Activated CD4-positive, alpha-beta T cell treated with anti-CD3 and anti-CD28 coated beads, Interleukin-2, amount 50 U/mL, for 48 hours (primary cell): ENCODE measurements at places on chromosomes 16 and 17.

GRCh38 chr17:31390748-31391495, 553 bp upstream of the RAB11FIP4 start:
- peak; percentile 11 for DNase-seq

- DNase-seq, result peak; percentile 36
Observed at GRCh38 chr17:35879773-35880654, at the start of gene CCL5. CCL5 (minus strand) TSS chr17:35880360.

GRCh38 chr17:43809121-43809520, 23.8 kb downstream of the MPP3 start:
- no peak for DNase-seq

- DNase-seq, result no peak
Observed at GRCh38 chr16:81238296-81239011, at the start of gene BCO1. BCO1 (plus strand) TSS chr16:81238689; CDS start chr16:81238909, 220 bp downstream.

- DNase-seq, result no peak
Observed at GRCh38 chr17:40487371-40488020, 13.9 kb downstream of the TNS4 start.

- no peak for DNase-seq
Observed at GRCh38 chr17:57366558-57367351, 110.4 kb downstream of the MSI2 start.

DNA sequence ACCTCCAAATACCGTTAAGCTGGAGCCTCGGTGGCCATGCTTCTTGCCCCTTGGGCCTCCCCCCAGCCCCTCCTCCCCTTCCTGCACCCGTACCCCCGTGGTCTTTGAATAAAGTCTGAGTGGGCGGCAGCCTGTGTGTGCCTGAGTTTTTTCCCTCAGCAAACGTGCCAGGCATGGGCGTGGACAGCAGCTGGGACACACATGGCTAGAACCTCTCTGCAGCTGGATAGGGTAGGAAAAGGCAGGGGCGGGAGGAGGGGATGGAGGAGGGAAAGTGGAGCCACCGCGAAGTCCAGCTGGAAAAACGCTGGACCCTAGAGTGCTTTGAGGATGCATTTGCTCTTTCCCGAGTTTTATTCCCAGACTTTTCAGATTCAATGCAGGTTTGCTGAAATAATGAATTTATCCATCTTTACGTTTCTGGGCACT, 928 bp downstream of the HBA1 start:
- no peak for DNase-seq

GRCh38 chr17:54608634-54609155, 292.0 kb upstream of the TOM1L1 start:
- no peak for DNase-seq

DNA sequence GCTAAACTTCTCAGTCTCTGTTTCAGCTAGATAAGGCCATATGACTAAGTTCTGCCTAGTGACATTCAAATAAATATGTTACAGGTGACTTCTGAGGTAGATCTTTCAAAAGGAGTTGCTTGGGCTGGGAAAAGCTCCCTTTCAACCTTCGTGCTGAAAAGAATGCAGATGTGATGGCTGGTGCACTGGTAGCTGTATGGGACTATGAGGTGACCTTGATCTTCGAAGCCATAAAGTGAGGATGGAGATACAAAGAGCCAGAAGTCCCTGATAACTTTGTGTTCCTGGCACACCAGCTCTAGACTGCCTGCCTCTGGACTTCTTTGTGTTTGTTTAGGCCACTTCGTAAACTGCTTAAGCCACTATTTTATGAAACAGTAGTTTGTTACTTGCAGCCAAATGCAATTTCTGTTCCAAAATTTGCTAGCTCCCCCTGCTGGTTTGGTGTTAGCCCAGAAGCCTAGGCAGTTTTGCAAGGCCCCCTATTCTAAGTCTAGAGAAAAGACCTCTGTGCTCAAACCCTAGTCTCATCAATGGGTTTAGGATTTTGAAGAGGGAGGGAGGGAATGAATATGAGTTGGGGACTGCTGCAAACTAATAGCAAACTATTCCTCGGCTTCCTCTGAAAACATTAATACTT, 23.3 kb upstream of the ERCC4 start:
- no peak for DNase-seq

DNA sequence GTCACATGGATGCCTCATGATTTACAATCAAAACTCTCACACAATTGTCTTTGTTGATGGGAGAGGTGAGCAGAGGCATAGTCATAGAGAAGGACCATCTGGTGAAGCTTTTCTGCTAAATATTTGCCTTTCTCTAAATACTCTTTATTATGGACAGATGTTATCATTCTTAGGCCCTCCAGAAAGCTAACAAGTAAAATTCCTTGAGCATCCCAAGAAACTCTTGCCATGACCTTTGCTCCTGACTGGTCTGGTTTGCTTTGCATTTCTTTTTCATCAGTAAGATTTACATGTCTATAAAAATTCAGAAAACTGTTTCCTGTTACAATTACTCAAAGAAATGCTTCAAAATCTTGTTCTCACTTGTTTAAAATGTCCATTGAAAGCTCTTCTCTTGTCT, 1336.6 kb upstream of the CDH8 start:
- no peak for DNase-seq

- DNase-seq, result no peak
Observed at GRCh38 chr16:12420661-12421209, 383.0 kb downstream of the CPPED1 start.

DNA sequence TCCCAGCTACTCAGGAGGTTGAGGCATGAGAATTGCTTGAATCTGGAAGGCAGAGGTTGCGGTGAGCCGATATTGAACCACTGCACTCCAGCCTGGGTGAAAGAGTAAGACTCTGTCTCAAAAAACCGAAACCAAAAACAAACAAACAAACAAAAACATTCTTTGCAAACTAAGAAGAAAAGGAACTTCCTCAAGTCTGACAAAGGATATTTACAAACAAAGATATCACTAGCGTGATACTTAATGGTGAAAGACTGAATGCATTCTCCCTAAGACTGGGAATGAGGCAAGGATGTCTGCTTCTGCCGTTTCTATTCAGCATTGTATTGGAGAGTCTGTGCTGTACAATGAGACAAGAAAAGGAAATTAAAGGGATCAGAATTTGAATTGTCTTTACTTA, 10.5 kb upstream of the MPO start:
- DNase-seq, result no peak

- peak; percentile 29 for DNase-seq
Observed at GRCh38 chr16:57235128-57236021, 9.7 kb upstream of the ARL2BP start.

- DNase-seq, result no peak
Observed at GRCh38 chr16:84461029-84461412, 43.4 kb downstream of the MEAK7 start.

DNA sequence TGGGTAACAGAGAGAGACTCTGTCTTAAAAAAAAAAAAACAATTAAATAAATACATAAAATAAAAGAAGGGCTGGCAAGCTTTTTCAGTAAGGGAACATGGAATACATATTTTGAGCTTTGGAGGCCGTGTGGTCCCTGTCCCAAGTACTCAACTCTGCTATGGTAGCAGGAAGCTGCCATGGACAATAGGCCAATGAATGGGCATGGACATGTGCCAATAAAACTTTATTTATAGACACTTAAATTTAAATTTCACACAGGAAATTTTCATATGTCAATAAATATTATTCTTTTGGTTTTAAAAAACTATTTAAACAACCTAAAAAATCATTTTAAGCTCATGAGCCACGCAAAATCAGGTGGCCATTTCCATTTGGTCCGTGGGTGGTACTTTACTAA, 3.8 kb downstream of the OTOA start:
- no peak for DNase-seq

DNA sequence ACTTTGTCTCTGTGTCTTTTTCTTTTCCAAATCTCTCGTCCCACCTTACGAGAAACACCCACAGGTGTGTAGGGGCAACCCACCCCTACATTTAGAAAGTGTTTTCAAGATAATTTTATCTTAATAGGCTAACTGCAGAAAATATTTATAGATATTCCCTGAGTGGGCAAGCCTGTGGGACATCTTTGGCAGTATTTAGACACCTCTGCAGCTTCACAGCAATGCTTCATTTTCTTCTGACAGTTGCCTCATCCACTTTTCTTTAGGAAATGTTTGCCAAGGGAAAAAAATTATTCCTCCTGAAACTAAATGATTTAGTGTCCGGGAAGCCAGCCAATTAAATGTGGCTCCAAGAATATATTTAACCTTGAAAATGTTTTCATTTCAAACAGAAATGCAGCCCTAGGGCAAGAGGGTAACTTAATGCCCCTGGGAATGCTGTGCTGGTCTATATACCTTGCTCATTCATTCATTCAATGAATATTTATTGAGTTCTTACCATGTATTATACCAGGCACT, 290.4 kb downstream of the ABCC12 start:
- DNase-seq, result no peak

DNA sequence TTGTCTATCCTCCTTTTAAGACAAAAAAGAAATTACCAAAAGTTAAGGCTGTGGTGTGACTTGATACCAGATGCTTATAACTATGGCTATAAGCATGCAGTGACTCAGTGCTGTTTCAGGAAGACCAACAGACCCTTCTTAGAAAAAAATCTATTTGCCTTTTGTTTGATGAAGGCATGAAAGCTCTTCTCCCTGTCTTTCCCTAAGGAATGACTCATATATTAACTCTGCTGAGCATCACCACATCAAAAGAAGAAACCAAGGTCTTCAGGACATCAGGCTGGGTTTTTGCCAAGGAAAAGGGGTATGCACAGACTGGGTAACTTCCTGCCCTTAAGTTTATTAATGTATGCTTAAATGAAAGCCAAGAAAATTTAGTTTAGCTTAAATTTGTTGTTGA, 47.1 kb downstream of the VMP1 start:
- peak; percentile 44 for DNase-seq

- DNase-seq, result no peak
Observed at GRCh38 chr16:84931506-84931905, 79.8 kb downstream of the ZDHHC7 start.

GRCh38 chr16:72094266-72094610, 591 bp downstream of the DHX38 start:
- peak; percentile 33 for DNase-seq

DNA sequence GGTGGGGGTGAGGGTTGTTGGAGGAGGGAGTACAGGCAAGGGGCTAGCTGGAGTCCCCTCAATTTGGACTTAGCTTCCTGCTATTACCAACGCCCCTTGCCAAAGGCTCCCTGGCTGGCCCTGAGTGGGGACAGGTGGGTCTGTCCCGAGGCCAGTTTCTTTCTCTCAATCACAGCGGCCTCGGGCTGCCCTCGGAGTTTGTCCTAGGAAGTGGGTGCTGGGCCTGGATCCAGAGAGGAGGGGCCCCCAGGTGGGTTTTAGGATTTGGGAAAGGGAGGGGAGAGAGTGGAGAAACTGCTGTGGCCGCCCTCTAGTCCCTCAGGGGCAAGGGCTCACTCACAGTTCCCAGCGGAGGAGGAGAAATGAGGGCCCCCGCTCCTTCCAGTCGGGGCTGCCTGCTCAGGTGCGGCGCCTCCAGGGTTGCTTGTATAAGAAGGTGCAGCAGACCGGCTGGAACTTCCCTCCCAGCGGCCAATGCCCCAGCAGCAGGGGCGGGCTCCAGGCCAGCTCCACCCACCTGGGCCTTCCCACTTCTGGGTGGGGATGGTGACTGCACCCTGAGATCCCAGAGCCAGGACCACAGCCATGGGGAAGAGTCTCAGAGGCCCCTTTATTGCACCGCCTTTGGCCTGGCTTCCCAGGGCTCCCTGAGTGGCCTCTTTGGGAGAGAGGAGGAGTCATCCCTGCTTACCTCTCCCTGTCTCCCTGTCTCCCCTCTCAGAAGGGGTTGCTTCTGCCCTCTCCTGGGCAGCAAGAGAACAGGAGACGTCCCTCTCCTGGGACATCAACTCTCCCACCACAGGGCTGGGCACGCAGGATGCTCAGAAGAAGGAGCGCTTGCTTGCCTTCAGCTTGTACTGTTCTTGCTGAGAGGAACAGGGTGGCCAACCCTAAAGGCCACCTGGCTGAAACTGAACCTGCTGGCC, 112.0 kb upstream of the SMURF2 start:
- DNase-seq, result peak; percentile 20

DNA sequence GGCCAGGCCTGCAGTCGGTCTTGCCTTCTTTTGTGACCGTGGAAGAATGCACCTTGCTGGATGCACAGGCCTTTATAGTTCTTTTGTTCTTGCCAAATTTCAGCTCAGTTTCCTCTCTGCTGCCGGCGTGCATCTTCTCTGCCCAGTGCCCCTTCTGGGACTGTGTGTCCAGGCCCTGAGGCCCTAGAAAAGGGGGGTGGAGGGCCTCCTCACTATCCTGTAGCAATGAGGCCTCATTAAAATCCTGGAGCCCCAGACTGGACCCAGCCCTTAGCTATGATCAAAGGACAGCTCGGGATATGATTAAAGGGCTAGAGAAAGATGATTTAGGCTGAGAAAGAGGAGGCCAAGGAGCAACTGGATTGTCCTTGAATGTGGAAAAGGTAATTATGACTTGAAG, 229.8 kb downstream of the SEC14L1 start:
- no peak for DNase-seq

GRCh38 chr16:2035431-2036199, 8.9 kb downstream of the NHERF2 start:
- no peak for DNase-seq

- no peak for DNase-seq
Observed at GRCh38 chr17:10126616-10127501, 71.5 kb downstream of the GAS7 start.

GRCh38 chr16:11966173-11966572, 1.2 kb downstream of the TNFRSF17 start:
- no peak for DNase-seq

DNA sequence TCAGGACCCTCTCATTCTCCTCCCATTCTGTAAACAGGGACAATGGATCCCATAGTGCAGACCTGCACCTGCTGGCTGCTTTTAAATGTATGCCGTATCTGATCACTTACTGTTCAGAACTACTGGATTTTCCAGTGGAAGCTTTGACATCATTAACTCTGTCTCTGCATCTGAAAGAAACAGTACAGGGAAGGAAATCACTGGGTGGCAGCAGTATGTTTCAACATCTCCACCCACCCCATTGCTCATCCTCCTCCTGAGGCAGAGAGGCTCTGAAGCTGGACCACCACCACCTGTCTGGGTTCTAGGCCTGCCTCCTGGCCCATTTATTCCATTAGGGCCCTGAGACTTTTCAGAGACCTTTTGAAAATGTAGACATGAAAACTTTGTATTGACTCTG, 2.6 kb downstream of the CCL15 start:
- DNase-seq, result no peak
